ENCODE measurements at places on chromosomes 7 and 10.
A peak's percentile ranks its signal among the peaks of the same experiment; 100 is the strongest.

- no peak for DNase-seq
Observed at GRCh38 chr10:111724121-111724520, 459.4 kb downstream of the GPAM start.

DNA sequence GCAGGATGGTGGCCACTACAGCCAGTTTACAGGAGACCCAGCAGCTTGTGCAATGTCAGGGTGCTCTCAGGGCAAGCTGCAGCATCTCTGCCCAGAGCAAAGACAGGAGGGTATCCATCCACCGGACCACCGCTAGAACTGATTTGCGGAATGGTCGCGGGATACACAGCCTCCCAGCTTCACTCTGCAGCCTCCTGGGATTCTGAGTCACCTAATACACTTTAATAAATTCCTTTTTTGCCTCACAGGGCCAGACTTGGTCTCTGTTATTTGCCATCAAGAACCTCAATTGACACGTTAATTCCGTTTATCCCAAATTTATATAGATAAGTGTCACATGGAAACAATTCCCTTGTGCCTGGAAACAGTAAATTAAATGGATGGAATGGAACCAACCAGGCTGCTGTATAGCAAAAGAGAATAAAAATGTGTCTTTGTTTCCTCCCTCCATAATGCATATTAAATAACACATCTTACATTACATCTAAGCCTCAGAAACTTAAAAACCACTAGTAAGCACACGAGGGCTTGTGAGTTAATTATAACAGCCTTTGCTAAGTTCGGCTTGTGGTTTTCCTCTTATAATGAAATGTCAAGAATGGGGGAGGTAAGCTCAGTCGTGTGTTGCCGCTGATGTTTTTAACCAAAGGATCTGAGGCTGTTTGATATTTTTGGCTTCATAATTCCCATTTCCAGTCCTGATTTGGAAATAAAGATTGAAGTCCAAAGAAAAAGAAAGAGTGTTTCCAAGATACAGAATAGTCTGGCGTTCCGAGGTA lies 52.1 kb downstream of the ADRB1 start:
- no peak for DNase-seq

DNA sequence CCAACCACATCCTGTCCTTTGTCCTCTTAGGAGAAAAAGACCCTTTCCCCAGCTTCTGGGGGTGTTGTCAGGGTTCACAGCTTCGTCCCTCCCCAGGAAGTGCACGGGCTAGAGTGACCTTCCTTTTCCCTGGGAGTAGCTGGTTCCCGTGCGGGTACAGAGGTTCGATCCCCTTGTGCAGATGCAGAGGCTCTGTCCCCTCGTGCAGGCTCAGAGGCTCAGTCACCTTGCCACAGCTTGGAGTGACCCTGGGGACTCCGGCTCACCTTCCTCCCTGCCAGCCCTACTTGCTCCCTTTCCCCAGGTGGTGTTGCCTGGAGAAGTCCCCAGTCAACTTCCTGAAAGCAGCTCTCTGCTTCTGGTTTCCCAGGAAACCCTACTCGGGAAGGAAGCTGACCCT lies 60.0 kb upstream of the TCERG1L start:
- no peak for DNase-seq

- no peak for DNase-seq
Observed at GRCh38 chr10:64076322-64076940, 555.2 kb downstream of the REEP3 start.

DNA sequence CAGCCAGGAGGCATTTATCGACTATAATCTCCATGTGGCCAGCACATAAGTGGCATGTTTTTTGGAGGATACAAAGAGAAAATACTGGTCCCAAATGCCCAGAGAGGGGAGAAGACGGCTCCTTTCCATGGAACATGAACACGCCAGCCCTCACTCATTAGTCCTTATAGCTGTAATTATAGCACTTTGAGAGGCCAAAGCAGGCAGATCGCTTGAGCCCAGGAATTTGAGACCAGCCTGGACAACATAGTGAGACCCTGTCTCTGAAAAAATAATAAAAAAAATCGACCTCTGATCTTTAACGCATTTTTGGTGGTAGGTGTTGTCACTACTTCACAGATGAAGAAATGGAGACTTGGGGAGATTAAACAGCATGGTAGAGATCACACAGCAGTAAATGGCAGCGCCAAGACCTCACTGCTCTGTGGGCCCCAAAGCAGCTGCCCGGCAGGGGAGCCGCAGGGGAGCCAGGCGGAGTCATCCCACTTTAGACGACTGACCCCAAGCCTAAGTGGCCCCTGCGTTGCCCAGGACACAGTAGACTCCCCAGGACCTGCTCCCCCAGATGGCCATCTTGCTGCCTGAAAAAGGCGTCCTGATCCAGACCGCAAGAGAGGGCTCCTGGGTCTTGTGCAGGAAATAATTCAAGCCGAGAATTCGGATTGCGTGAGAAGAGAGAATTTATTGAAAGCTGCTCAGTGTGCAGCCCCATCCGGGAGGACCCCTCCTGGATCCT lies 21.2 kb upstream of the PRKAG2 start:
- no peak for DNase-seq

DNA sequence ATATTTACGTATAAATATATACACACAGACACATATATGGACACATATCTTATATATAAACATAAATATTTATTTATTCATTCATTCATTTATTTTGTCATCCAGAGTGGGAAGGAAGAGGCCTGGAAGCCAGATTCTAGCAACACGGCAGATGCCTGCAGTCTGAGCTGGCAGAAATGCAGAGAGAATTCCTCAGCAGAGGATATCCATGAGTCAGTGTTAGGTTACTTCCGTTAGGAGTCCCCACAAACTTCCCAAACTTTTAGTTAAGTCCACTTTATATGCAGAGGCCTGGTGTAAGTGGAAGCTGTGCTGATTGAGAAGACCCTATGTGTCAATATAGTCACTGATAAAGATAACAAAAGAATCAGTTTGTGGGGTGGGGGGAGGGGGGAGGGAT lies 89.6 kb downstream of the PPP1R17 start:
- DNase-seq = no peak

GRCh38 chr7:72754312-72754711 lies 73.7 kb downstream of the TYW1B start:
- no peak for DNase-seq

- DNase-seq = peak; percentile 2
Observed at GRCh38 chr10:14162629-14163344, 167.9 kb downstream of the FRMD4A start.

DNA sequence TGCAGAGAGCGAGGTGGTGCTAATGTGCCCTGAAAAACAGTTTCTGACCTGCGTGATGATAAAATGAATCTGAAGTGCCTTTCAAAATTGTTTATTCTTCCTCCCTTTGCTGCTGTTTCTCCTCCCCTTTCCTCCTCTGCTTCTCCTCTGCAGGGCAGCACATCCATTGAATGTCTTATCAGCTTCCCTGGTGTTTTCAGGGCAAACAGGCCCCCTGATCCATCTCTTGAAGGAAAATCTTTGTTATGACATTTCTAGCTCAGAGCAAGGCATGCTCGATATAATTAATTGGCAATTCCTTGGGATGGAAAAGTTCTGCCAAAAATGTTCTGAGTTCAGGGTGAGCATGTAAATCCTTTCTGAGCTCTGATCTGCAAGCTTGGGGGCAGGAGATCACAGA lies 364.2 kb upstream of the ZNF32 start:
- no peak for DNase-seq

GRCh38 chr10:132676193-132676891 lies 109.6 kb downstream of the NKX6-2 start:
- DNase-seq = no peak

GRCh38 chr10:120041807-120042559 lies 149.5 kb downstream of the SEC23IP start:
- DNase-seq = no peak

- DNase-seq = no peak
Observed at GRCh38 chr10:71569775-71570588, 149.6 kb downstream of the C10orf105 start.

DNA sequence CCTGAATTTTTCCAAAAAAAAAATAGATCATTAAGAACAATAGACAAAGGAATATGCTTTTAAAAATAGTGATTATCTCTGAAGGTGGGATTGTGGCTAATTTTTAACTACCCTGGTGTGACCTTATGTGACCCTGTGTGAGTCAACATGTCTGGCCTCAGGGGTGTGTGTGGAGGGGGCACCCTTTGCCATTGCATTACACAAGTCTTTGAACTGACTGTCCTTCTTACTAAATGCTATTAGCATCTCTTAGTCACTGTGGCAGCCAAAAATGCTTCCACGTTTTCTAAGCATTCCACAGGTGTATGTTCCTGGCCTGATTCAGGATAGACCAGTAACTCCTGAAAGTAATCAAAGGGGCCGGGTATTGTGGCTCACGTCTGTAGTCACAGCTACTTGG lies 175.4 kb downstream of the MGMT start:
- DNase-seq = no peak

DNA sequence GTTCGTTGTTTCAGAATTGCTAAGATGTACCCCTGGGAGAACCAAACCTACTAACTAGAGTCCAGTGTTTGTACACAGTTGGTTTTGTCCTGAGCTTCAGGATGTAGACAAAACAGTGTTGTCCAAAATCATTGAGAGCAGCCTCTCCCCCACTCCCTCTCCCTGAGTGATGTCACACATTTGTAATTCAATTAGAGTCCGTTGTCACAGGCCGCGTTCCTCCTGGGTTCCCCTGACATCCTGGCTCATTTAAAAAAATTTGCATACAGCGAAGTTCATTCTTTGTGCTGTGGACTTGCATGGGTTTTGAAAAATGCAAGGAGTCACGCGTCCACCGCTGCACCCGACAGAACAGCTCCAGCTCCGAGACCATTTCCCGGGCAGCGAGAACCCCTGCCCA lies 10.3 kb downstream of the GRIFIN start:
- DNase-seq = peak; percentile 86

DNA sequence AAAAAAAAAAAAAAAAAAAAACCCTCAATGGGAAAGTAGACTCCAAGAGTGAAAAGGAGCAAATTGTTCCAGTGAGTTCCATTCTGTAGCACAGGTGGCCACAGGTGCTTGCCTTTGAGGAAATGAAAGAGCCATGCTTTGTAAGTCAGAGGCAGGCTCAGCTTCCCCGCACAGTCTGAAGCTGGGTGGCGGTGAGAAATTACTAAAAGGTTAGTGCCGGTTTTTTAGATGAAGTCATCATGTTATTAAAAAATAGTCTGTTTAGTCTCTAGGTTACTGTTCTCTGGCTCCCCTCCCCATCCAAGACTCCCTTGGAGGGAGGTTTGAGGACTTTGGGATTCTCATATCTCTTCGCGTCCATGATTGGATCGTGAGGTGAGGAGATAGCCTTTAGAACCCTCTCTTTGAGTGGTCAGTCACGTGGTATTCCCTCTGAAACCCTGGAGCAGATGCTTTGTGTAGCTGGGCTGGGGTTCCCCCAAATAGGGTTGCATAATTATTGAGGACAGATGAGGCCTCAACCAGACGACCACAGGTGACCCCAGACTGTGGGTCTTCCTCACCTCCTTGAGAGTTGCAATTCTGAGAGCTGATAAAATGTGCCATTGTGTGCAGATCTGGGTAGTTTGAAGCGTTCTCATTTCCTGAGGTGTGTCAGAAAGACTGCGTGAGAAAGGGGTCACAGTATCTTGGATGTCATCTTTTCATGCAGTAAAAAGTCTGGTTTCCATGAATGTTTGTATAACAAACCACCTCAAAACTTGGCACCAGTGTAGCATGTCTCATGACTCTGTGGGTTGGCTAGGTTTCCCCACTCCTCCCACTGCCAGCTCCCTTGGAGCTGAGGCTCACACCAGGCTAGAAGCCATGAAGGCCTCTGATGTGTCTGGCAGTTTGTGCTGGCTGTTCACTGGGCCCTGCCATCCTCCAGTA lies 27.1 kb downstream of the OGDH start:
- no peak for DNase-seq

DNA sequence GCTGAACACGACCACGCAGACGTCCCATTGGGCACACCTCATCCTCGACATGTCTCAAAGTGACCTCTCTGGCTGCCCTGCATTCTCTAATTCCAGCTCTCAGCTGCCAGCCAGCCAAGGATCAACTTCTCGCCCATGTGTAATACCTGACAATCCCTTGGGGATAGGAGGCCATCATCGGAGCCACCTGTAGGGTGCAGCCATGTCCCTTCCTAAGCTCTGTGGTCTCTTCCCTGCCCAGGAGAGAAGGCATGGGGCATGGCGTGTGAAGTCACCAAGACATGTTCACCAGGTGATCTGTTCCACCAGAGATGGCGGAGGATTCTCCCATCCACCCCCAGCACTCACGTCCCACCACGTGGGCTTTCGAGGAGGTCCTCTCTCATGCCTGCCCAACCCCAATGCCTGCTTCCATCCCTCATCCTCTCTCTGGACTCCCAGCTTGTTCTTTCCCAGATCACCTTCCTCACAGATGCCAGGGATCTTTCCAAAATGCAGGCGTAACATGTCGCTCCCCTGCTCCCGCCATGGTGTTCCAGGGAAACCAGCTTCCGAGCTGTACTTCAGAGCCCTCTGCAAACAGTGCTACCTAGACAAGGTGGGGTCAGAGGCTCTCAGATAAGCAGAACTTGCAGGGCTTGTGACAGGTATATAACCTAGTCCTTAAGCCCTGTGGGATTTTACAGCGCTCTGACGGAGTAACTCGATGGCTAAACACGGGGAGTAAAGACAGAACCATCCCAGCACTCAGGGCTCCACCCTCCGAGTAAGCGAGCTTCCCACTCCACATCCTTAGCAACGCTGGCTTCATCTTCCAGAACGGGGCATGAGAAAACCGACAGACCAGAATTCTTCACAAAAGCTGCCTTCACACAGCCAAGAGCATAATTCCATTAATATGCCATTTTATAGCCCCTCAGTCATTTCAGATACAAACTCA lies 41.1 kb downstream of the BRI3 start:
- DNase-seq = no peak
